ENCODE measurements at places on chromosomes 5 and 9.

DNA sequence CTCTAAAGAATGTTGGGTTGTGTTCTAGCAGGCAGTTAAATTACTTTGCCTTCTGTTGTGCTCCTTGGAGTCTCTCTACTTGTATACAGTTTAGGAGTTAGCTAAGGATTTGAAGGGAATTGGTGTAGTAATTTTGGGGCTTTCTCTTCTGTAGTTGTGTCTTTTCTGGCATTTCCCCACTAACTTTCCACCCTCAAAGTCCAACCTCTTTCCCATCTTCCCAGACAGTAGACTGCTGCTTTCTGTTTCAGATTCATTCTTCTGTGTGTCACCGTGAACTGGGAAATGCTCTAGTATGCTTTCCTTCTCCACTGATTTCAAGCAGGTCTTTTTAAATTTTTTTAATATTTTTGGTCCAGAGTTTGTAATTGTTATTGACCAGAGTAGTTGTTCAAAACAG, 4.5 kb upstream of the ANGPTL2 start:
- no peak for DNase-seq

DNA sequence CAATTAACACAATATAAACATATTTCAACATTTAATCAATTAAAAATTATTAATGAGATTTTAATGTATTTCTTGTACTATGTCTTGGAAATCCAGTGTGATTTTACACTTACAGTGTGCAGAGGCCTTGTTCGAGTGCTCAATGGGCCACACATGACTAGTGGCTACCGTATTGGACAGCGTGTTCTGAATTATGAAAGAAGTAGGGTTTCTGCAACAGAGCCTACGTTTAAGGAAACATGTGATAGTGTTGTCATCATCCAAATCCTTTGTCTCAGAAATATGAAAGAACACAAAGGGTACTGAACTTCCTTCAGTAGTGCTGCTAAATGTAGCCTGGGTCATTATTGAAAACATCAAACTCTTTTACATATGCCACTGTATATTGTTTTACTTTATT, 29.5 kb downstream of the NPR3 start:
- DNase-seq: no peak

GRCh38 chr9:69246629-69247028, 72.6 kb downstream of the TJP2 start:
- DNase-seq: no peak

DNA sequence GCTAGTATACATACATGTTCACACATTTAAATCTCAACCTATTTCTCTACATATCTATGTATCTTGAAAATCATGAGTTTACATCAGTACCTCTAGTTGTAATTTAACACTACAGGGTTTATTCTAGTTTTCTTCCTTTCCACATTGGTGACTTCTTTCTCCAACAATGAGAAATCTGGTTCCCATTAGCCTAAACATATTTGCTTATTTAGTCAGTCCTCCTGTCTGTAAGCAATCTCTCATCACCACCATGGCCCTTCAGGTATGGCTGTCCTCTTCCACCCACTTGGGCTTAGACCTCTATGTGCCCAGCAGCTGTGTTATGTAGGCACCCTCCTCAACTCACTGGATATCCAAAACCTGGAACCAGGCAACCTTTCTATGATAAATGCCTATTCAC, 8.0 kb upstream of the SPATA31D1 start:
- no peak for DNase-seq

DNA sequence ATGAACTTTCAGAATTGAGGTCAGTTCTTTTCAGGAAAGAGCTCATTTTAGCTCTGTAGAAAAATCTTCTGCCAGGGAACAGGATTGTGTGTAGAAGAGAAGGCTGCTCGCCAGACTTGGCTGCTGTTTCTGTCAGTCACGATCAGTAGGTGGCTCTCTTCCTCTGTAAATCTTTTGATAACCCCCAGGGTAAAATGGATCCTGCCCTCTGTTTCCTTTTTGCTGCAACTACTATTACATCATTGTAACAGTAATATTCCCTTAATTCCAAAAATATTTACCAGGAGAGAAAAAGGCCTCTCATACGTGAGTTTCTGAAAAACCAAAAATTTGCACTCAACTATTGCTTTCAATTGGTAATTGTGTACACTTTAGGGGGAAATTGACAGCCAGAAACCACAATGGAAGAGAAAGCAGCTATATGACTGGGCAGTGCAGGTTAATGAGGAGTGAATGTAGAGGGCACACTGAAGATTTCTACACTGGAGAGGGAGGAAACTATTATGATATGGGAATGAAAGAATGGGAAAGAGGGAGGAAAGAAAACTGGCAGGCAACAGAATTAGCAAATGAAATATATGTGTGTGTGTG, 12.3 kb downstream of the IFNA21 start:
- DNase-seq: no peak

- peak; percentile 32 for DNase-seq
Measured at GRCh38 chr5:175479125-175479881, 943 bp downstream of the SFXN1 start.

DNA sequence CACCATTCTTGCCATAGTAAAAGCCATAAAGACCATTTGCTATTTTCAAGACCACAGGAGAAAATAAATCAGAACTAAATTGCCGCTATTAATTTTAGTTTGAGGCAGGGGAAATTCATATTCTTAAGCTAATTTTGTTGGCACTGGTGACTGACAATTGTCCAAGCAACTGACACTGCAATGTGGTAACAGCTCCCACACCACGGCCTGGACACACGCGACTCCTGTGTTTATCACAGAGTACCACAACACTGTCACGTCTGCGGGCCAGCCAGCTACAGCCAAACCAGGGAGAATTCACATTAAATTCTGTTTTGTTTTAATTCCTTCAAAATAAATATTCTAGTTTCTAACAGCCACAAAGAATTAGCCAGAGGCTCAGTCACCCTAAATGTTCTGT, 481.9 kb downstream of the CTNND2 start:
- DNase-seq: no peak

GRCh38 chr5:97355775-97356174, 172.7 kb upstream of the RIOK2 start:
- DNase-seq: no peak

- DNase-seq: no peak
Measured at GRCh38 chr5:88702332-88702731, 180.7 kb downstream of the MEF2C start.

DNA sequence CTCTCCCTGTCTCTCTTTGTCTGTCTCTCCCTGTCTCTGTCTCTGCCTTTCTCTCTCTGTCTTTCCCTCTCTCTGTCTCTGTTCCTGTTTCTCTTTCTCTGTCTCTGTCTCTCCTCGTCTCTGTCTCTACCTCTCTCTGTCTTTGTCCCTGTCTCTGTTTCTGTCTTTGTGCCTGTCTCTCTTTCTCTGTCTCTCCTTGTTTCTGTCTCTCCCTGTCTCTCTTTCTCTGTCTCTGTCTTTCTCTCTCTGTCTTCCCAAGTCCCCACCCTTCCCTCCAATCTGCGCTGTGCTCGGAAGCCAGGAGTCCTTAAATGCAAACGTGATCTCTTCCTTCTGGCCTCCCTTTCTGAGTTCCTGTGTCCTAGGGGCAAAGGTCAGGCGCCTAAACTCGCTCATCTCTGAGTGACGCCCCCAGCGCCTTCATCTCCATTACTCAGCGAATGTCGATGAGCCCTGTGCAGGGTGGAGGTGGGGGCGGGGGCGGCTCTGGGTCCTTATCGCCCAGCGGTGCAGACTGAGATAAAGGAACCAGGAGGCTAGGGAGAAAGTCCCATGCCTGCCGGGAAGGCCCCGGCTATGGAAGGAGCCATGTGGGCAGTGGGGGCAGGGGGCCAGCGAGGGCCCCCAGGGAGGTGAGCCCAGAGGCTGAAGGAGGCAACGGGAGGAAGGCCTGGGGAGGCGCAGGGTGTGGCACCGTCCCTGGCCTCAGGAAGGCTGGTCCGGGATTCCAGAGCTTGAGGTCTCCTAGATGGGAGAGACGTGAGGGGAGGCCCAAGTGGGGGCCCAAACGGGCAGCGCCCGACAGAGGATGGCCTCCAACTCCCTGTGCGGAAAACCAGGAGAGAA, 1.5 kb upstream of the SLC6A19 start:
- DNase-seq: no peak

GRCh38 chr5:100777680-100778300, 125.3 kb downstream of the ST8SIA4 start:
- DNase-seq: no peak

DNA sequence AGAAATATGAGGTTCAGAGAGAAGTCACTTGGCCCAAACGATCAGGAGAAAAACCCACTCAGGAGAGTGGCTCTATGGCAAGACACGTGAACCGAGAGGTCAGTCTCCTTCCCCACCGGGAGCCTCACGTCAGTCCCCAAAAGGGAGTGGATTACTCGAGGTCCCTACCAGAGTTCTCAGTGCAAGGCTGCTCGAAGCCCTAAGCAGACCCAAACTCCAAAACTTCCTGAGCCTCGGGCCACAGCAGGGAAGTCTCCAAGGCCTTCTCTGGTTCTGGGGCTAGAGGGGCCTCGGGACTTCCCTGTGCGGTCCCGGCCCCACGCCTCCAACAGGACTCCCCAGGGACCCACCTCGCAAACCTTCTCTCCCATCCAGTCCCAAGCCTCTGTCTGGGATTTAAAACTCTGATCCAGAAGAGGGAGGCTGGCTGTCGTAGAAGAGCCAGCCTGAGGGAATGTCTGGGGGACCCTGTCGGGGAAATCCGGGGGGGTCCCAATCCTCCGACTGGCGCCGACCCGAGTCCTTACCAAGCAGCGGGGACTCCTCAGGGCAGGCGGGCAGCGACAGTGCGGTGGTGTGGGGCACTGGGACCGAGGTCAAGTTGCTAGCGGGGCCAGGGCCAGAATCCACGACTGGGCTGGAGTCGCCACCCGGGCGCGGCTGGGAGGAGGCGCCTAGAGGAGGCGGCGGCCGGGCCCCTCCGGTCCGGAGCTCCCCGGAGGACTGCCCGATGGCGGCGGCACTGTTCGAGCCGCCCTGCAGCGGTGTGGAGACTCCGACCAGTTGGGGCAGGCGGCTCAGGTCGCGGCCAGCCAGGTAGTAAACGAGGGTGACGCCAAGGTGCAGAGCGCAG, 679 bp downstream of the B4GALT1 start:
- DNase-seq: no peak

- DNase-seq: no peak
Measured at GRCh38 chr5:14050821-14051220, 92.3 kb upstream of the TRIO start.

GRCh38 chr9:81162361-81162760, 527.0 kb downstream of the TLE1 start:
- no peak for DNase-seq

DNA sequence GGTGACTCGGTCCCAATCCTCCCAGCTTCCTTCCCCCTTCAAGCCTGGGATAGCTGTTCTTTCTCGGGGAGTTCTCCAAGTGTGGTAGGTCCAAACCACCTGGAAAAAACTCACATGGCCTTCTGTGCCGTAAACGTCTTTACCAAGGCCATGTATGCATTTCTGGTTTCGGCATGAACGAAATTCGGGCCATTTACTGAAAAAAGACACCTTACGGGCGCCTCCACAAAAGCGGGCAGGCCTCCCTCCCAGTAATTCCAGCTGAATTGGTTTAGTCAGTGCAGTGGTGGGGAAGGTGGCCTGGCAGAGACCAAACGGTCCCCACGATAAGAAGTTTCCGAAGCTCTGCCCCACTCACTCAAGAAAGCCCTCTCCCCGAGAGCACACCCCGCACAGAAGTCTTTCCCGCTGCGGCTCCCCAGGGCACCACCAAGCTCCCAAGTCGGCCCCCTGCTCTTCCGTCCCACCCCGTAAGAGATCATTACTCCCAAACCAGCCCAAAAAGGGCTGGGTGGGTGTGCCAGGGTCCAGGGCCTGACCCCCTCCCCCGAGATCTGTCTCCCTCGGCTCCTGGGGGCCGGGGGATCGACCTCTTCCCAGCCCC, 86.3 kb upstream of the MELK start:
- no peak for DNase-seq

- DNase-seq: no peak
Measured at GRCh38 chr9:125608489-125609224, 98.4 kb downstream of the MAPKAP1 start.

DNA sequence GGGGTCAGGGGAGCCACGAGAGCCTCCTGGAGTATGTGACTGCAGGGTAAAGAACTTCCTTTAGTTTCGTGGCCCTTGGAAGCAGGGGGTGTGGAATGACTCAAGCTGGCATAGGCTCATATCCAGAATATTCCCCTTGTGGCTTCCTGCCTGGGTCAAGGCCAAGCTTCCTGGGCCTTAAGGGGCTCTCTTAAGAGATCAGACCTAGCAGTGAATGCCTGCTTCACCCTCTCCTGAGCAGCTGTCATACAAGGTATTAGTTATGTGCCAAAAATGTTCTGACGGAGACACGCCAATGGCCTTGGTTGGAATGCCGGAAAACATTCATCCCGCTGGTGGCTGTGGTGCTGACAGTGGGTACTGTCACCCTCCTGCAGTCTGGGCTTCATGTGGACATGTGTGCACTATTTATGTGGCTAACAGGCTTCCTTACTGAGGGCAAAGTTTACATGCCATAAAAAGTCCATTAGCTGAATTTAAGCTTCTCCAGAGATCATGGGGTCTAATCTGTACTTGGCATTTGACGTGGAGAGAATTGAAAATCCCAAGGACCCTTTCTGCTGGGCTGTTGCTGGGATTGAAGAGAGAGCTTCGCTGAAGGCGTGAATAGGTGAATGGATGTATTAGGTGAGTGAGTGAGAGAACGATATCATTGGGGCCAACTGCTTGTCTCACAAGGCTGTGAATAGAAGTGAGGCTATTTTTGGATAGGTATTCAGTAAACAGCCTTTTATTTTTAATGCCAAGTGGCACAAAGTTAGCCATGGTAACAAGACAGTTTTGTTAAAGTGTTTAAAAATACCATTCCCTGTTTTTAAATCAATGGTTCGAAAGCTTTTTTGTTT, 156.8 kb downstream of the MACROH2A1 start:
- no peak for DNase-seq

DNA sequence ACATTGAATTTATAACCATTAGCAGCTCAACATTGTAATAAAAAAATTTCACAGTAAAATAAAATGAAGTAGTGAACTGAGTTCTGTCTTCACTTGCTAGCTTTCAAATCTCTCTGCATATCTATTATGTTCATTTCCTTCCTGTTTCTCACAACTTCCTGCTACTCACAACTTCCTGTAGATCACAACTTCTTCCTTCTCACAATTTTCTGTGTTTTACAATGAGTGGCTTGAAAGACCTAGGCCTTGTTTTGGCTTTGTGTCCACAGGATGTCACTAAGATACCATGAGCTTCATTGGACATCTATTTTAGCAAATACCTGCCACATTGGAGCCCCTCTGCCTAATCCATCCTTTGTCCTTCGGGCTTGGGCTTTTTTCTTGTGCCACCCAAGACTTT, 480.3 kb upstream of the ADAMTS16 start:
- no peak for DNase-seq

DNA sequence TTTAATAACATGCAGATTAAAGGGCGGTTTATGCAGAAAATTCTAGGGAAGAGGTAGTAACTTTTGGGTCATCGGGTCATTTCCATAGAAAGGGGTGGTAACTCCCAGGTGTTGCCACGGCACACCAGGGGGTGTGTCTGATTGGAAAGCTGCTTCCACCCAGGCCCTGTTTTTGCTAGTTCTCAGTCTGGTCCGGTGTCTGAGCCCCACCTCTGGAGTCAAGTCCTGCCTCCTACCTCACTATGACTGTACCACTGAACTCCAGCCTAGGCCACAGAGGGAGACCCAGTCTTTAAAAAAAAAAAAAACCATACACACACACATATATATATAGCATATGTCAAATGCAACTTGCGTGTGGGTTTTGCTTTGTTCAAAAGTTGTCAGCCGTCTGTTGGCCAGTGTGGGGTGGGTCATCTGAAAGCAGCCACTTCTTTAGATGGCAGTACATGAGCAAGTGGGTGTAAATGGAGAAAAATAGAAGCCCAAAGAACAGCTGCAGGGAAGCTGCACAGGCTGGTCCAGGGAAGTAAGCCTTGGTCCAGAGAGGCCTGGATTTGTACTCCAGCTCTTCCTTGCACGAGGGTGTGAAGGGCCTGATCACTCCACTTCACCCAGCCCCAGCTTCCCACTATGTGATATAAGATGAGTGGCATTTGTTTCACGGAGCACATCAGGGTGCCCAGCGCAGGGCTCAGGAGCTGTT, 110.7 kb upstream of the SPRY4 start:
- DNase-seq: no peak

Data from T-helper 2 cell (primary cell).